ENCODE measurements at places on chromosomes 12 and 14.

- no peak for DNase-seq
Measured at GRCh38 chr12:124687174-124687902, 119.9 kb upstream of the NCOR2 start.

GRCh38 chr14:59283361-59283760, 94.9 kb downstream of the DAAM1 start:
- peak; percentile 64 for DNase-seq

DNA sequence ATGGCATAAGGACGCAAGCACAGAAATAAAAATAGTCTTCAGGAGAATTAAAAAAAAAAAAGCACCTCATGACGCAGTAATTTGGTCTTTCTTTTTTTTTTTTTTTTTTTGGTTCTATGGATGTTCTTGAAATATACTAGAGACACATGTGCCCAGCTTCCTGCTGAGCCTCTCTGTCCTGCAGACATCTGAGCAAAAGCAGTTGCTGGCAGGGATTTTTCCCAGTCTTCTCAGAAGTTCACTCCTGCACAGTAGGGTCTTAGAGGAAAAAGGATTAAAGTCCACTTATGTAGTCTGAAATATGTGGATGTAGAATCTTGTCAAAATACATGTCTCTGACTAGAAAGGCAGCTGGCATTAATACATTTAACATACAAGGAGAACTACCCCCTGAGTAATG, 1888.1 kb upstream of the SEL1L start:
- no peak for DNase-seq

- no peak for DNase-seq
Measured at GRCh38 chr12:6786416-6787094, 2.8 kb upstream of the CD4 start.

- no peak for DNase-seq
Measured at GRCh38 chr14:86641310-86641709, 1111.4 kb downstream of the FLRT2 start.
